Skeletal muscle cell (primary cell): ENCODE measurements at places on chromosomes 3 and 15.

GRCh38 chr3:169913323-169913722 is 2.0 kb downstream of the SAMD7 start:
- DNase-seq, result no peak

GRCh38 chr15:64568765-64569164 is 108.4 kb downstream of the ZNF609 start:
- no peak for DNase-seq

DNA sequence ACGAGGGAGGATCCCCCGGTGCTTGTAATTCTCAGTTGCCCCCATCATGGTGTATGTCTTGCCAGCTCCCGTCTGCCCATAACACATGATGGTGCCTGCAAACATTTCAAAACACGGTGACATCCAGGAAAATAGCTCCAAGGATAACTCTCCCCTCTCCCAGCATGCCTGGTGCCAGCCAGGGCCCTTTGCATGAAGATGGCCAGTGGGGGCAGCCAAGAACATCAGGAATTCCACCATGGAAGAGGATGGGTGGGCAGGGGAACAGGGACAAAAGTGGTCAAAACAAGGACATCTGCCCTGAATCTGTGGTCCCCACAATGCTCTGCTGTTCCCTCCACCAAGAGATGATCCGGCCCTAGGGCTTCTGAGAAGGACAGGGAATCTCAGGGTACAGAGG is 9.0 kb downstream of the KIF9 start:
- DNase-seq, result no peak

DNA sequence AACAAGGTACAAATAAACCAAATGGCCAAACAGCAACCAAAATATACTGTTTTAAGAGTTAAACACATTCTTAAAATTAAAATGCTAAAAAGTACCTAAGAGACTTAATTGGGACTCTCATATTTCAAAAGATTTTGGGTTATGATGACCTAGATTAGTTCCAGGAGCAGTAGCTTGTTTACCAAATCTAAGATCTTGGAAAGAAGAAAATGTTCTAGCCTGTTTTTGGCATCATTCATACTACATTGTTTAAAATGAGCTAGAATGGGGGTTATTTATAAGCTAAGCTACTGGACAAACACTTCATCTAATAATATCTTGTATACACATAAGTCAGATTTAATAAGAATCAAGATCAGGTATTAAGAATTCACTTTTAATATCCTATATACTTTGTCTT is 22.8 kb downstream of the ATOSA start:
- DNase-seq, result no peak

GRCh38 chr3:171230865-171231264 is 204.3 kb upstream of the SLC2A2 start:
- DNase-seq, result no peak

GRCh38 chr3:11513817-11514135 is 129.9 kb downstream of the VGLL4 start:
- no peak for DNase-seq

GRCh38 chr3:17802950-17803349 is 60.5 kb upstream of the TBC1D5 start:
- DNase-seq, result no peak

- no peak for DNase-seq
Measured at GRCh38 chr15:92603743-92604470, 51.7 kb downstream of the FAM174B start.

- DNase-seq, result no peak
Measured at GRCh38 chr3:126883241-126883640, 99.7 kb upstream of the PLXNA1 start.

DNA sequence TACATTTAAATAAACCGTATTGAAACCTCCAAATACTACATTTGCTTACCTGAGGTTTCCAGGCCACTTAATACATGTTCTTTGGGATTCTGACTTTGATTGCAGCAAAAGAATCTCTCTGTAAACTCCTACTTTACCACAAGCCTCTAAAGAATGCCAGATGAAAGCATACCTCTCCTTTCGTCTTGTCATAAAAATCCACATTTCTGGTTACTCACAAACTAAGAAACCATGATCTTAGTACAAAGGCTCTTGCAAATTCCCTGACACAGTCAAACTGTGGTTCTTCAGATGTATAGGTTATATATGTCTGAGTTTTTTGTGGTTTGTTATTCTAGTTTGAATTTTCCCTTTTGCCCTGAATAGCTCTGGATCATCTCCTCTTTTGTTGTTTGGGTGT is 188.4 kb downstream of the RAP2B start:
- peak; percentile 62 for DNase-seq

DNA sequence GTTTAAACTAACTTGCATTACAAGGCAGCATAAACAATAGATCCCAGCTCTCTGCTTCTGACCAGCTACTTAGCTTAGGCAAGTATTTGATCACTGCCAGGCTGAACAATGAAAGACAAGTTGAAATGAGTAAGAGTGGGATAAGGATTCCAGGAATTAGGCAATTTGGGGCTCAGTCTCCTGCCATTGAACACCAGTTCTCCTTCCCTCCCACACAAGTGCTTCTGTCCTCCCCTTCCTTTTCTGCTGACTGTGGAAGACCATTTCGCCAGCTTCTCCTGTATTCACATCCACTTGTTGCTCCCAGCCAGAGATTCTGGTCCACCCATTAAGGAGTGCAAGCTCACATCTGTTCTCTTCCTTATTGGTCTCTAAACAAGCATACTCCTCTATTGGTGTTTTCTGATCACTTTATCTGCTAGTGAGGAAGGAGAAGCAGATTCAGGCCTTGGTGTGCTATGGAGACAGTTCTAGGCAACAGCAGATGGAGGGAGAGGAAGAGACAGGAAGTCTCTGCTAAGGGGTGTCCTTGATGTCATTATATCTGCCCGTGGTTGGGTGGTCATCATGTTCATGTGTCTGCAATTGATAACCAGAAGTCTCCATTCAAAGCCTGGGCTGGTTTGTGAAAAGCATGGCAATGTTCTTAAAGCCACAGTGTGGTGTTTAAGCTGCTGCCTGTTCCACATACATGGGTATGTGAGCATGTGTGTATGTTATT is 121.5 kb downstream of the PLCL2 start:
- no peak for DNase-seq

DNA sequence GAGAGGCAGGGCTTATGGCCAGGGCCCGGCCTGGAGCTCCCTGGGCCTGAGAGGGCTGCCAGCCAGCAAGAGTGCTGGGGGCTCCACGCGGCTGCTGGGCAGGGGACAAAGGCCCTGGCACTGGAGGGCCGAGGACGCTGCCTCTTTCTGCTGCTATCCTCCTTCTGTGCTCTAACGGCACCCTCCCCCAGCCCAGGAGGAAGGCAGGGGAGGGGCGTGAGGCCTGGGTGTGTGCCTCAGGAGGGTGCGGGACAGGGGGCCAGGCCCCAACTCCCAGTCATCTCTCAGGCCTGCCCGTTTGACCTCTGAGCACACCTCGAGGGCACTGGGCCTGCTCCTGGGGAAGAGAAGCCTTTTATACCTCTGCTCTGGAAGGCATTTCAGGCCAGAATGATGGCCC is 115.5 kb downstream of the ADCY5 start:
- no peak for DNase-seq

GRCh38 chr15:46452297-46452820 is 817.5 kb downstream of the SQOR start:
- DNase-seq, result no peak

- DNase-seq, result no peak
Measured at GRCh38 chr15:94053626-94054025, 177.7 kb upstream of the MCTP2 start.
